ENCODE measurements at places on chromosomes 3 and 15.

- DNase-seq, result no peak
These were observed 629.5 kb downstream of the MAGI1 start for GRCh38 chr3:65409176-65409569.

DNA sequence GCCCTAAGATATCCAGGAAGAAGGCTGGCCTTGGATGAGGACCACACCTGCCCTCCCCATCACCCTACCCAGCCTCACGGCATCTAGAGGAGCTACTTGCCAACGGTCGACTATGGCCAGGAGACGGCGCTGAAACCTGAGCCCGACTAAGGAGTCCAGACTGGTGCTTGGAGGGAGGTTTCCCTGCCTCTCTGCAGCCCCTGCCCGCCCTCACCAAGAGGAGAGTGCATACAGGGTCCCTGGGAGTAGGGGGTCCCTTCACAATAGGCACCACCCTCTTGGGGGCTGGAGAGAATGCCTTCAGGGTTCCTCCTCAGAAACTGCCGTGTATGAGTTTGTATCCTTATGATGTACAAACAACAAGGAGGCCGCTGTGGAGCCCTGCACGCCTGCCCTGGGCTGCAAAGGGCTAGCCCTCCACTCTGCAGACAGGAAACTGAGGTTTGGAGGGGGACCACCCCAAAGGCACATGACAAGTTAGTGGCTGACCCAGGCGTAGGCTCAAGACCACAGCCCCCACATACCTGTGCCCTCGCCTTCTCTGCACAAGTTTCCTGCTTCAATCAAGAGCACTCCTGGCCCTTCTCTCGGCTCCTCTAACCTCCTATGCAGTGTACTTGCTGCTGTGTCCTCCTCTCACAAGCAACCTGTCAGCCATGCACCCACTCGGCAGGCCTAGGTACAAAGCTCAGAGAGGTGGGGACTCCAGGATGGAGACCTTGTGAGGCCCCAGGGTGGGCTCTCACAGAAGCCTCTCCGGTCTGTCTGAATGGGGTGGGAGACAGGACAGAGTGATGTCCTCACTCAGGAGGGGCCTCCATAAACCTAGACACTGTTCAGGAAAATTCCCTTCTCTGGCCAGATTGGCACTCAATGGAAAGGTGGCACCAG is 7.4 kb downstream of the KLF15 start:
- DNase-seq, result no peak

DNA sequence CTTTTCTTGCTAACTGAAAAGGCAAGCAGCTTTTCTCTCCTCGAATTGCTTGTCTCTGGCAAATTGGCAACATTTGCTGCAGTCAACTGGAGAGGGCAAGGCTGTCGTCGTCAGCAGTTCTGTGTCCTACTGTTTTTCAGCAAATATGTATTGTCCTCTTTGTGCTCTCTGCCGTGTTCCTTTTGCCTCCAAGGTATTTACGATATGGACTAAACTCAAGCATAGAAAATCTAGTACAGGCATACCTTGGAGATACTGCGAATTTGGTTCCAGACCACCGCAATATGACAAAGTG is 558 bp upstream of the SLC30A4 start:
- DNase-seq, result no peak

DNA sequence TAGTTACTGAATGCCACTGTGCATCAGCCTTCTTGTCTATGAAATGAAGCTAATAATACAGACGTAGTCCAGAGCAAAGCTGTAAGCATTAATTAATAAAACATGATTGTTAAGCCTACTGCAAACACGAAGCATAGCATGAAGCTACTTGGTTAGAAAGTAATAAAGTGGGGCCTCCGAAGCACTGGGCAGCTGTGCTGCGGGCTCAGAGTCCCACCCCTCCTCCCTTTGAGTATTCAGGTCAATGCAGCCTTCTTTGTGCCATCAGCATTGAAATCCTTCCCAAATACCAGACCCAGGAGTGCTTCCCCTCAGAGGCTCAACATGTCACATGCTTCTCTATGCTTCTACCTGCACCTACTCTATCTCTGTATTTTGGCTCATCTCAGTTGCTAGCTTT is 1112.6 kb downstream of the IGSF11 start:
- DNase-seq, result no peak

DNA sequence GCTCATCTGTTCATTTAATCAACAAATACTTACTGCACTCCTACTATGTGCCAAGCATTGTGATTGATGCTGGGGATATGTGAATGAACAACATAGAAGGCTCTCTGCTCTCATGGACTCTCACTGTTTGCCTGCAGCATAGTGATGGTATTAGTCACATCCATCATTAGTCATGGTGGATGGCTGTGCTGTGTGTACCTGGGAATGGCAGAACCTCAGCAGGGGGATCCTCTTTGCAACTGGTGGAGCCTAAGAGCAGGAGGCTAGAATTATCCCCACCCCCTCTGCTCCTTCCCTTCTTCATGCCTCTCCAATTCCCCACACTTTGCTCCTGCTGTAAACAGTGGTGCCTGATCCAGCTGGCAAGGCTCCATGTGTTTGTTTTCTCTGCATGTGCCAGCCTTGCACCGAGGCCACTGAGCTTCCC is 20.5 kb downstream of the BOC start:
- DNase-seq, result peak; percentile 65

GRCh38 chr3:15456321-15456720 is 28.9 kb downstream of the EAF1 start:
- DNase-seq, result no peak

GRCh38 chr15:89003865-89004725 is 84.2 kb upstream of the ABHD2 start:
- peak; percentile 43 for DNase-seq

GRCh38 chr15:90072978-90073640 is 29.2 kb downstream of the IDH2 start:
- DNase-seq, result no peak

- DNase-seq, result no peak
These were observed 2.3 kb downstream of the SQOR start for GRCh38 chr15:45637141-45637540.

Data from fibroblast of the aortic adventitia (primary cell).